ENCODE measurements at places on chromosomes 4 and X.

GRCh38 chr4:6002926-6003325 is 15.3 kb downstream of the C4orf50 start:
- no peak for DNase-seq

DNA sequence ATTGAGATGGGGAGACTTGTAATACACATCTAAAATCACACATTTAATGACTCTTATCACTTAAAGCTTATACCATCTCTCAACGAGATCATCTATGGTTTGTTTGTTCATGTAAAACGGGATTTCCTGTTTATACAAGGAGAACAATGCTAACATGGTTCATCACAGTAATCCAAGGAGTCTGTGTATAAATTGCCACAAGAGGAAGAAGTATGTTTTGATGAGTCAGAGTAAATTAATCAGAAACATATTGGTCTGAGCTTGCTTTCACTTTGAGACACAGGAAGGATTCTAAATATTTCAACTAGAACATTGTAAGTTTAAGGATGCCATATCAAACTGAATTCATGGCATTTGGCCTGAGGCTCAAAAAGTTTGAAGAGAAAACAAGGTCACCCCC is 594.1 kb downstream of the GLUD2 start:
- DNase-seq = peak; percentile 37

- peak; percentile 65 for DNase-seq
Observed at GRCh38 chrX:153582896-153583295, 16.0 kb downstream of the CCNQ start.

- no peak for DNase-seq
Observed at GRCh38 chr4:175246941-175247340, 328.8 kb downstream of the ADAM29 start.

DNA sequence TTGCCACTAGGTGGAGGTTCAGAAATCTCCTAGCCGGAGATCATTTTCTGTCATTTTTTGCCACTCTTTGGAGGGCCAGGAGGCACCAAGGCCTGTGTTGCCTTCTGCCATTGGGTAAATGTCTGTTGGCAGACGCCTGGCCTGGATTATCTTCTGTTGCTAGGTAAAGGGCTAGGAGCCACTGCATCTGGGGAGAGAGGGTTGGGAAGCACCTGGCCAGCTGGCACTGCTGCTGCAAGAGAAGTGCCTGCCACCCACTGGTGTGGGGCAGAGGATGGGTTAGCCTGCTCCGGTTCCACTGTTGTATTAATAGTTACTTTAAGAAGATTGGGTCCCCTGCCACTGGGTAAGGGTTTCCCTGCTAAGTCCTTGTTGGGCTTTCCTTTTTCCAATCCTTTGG is 58.1 kb downstream of the AWAT2 start:
- no peak for DNase-seq

- DNase-seq = no peak
Observed at GRCh38 chrX:143853488-143853887, 30.4 kb upstream of the UBE2NL start.
